Caco-2 (cell line): ENCODE measurements at places on chromosomes 13 and 19.

DNA sequence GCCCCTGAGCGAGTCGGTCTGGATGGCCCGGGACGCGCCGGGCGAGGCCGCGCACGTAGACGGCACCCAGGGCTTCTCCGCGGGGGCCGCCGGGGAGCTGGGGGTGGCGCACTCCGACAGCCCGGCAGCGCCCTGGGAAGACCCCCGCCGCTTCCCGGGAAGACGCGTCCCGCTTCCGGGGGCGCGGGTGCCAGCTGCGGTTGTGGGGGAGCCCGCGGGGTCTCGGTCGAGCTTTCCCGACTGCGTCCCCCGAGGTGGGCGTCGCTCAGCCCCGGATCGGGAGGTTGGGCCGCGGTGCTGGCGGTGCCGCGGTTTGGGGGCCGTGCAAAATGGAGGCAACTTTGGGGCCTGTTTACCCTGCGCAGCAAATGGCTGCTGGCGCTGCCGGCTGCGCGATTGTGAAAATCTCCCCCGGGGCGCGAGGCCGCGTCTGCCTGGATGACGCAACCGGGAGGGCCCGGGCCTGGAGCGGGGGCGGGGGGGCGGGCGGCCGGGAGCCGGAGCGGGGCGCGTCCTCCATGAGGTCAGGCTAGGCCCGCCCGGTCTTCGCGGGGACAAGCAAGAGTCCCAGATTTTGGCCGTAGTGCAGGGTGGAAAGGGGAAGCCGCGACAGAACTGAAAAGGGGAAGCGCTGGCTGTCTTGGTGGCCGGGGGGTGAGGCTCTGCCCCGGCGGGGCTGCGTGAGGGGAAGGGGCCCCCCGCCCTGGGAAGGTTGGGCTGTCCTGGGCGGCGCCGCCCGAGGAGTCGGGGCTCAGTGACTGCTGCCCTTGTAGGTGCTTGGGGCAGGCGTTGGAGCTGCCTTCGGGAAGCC, 11.3 kb downstream of the PEAK3 start:
- DNase-seq: peak; percentile 84

DNA sequence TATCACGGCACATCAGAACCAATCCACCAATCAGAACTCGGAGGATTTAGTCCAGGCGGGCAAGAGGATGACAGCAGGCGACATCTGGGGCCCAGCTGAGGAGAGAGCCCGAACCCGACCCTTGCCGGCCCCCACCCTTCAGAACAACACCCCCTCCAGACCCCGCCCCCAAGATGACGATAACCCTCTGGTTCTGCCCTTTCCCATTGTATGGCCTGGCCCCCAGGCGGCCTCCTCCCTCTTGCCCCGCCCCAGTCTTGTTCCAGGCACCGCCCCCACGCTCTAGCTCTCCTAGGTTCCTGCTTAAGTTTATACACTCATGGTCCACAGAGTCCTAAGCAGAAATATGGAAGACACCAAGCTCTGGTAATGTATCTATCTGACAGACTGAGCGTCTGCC, 2.8 kb upstream of the ZNF83 start:
- DNase-seq: no peak

GRCh38 chr19:38879400-38879751, 1.3 kb upstream of the RINL start:
- peak; percentile 68 for DNase-seq

DNA sequence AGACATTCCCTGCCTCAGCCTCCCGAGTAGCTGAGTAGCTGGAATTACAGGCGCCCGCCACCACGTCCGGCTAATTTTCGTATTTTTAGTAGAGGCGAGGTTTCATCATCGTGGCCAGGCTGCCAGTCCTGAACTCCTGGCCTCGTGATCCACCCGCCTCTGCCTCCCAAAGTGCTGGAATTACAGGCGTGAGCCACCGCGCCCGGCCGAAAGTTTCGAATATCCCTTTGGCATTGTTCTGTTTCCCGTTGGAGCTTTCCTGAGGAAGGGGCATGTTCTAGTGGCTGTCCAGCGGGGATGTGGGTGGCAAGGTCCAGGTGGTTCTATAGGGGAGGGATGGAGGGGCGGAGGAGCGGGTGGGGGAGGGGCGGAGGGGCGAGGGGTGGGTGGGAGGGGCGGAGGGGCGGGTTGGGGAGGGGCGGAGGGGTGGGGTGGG, 2.1 kb upstream of the BSG start:
- DNase-seq: no peak

GRCh38 chr13:109180905-109181425, 551.6 kb downstream of the MYO16 start:
- DNase-seq: no peak

DNA sequence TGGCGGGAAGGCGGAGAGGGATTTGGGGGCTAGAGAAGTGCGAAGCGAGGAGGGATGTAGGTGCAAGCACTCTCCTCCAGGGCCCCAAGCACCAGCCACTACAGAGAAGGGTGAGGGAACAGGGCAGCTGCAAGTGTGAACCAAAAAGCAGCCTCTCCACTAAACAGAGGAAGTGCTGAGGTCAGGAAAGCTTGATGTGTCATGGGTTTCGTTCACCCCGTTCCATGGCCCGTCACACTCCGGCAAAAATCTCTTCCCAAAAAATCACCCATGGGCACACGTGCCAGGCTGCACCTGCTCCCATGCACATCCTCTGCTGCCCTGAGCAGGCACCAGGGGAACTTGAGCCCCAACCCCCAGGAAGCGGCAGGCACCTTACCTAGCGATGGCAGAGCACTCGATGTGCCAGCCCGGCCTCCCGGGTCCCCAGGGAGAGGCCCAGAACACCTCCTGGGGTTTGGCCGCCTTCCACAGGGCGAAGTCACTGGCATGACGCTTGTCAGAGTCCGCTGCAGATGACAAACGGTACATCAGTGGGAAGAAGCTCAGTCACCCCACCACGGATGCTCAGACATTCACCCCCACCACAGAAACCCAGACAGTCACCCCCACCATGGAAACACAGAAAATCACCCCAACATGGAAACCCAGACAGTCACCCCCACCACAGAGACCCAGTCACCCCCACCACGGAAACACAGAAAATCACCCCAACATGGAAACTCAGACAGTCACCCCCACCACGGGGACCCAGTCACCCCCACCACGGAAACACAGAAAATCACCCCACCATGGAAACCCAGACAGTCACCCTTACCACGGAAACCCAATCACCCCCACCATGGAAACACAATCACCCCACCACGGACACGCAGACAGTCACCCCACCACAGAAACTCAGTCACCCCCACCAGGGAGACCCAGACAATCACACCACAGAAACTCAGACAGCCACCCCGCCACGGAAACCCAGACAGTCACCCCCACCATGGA, 29.0 kb downstream of the CARS2 start:
- DNase-seq: no peak

GRCh38 chr13:65638572-65639168, 1591.5 kb downstream of the PCDH9 start:
- peak; percentile 42 for DNase-seq

GRCh38 chr13:20686863-20687579, 16.5 kb upstream of the IL17D start:
- no peak for DNase-seq

- no peak for DNase-seq
Observed at GRCh38 chr13:40271271-40271885, 395.1 kb downstream of the FOXO1 start.

DNA sequence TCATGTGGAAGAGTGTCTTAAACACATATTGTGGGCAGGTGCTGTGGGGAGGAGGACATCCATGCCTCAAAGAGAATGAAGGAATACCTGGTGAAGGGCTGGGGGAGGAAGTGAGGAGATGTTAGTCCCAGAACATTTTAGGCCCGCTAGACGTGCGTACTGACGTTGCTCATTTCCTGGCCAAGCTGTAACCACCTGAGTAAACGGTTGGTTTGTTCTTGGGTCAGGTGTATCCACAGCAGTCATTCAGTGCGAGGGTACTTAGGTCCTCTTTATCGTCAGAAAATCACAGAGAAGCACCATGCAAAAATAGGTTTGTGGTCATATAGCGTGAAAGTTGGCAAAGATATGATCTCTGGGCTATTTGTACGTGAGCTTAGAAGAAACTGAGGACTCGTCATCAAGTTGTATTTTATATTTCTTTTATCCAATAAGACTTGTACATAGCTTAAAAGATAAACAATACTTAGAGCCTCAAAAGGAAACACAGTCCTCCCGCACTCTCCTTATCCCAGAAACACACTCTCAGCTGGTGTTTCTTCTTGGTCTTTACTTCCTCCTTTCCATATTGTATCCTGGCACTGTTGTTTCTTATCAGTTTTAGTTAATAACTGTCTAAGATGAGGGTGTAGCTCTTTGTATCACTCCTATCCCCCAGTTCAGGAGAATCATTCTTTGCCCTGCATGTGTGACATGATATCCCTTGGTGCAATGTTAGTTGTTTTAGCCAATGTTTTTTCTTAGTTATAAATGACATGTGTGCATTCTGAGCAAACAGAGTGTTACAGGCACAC, 52.0 kb downstream of the ARHGEF7 start:
- no peak for DNase-seq

DNA sequence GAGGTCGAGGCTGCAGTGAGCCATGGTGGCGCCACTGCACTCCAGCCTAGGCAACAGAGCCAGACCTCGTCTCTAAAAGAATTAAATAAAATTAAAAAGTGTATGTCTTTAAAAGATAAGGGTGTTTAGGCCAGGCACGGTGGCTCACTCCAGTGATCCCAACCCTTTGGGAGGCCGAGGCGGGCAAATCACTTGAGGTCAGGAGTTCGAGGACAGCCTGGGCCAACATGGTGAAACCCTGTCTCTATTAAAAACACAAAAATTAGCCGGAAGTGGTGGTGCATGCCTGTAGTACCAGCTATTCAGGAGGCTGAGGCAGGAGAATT, 7.5 kb upstream of the SDHAF1 start:
- no peak for DNase-seq

DNA sequence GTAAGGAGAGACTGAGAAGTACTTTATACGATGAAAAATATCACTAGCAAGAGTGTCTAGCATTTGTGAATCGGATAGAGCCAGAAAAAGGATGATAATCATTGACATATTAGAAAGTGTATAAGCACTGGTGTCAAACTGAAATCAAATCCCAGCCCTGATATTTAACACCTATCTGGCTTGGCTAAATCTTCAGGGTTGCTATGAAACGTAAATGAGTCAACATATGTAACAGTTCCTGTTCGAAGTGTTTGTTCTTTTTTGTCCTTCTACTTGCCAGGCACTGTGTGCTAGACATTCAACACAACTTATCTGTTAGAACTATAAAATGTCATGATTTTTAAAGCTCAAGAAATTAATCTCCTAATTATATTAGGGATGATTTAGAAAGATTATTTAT, 40.8 kb downstream of the SERPINE3 start:
- no peak for DNase-seq

DNA sequence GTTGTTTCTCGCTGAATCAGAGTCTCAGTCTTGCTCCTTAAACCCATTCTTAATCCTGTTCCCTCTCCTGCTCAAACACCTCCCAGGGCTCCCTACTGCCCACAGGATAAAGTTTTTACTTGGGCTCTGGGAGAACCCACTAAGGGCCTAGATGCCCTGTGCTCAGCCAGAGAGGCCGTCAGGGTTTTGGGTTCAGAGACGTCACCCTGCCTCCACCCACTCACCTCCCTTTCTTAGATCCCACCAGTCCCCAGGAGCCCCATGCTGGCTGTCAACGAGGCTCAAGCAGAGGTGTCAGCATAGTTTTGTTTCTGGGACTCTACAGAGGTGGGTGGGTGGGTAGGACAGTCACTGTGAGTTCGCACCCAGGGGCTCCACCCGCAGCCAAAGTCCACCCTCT, 15.5 kb upstream of the CYP4F2 start:
- DNase-seq: no peak

DNA sequence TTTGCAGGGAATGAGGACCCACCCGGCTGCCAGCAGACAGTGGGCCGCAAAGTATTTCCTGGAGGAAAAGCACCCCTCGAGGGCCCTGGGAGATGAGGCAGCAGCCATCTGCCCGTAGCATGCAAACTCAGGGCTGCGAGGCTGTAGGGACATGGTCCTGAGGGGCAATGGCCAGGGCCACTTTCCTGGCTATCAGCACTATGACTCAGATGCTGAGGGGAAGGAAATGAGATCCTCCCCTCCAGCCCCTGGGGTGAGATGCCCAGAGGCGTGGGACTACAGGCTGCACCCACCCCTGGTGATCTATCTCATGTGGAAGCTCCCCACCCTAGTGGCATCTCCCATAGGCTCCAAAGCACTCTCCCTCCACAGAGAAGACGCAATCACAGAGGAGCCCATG, 80.1 kb downstream of the SLC7A1 start:
- no peak for DNase-seq

DNA sequence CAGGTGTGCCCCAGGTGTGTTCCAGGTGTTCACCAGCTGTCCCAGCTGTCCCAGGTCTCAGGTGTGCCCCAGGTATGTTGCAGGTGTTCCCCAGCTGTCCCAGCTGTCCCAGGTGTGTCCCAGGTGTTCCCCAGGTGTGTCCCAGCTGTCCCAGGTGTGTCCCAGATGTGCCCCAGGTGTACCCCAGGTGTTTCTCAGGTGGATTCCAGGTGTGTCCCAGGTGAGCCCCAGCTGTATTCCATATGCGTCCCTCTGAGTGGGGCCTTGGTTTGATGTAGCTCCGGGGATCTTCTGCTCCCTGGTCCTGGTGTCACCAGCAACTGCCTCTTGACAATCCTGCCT, 719 bp upstream of the GRK1 start:
- DNase-seq: no peak

DNA sequence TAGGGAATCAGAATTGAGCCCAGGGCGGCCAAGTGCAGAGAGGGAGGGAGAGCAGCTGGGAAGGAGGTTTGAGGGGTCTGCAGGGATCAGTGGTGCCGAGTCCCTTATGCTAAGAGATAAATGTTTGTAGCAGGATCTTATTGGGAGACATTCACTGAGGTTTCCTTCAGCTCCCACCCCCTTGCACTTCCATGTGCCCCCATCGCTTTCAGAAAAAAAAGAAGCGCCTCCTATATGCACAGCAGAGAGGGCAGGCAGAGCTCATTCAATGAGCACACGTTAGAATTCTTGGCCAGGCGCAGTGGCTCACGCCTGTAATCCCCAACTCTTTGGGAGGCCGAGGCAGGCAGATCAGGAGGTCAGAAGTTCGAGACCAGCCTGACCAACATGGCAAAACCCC, 28.0 kb downstream of the CYP4F2 start:
- DNase-seq: no peak

GRCh38 chr19:46159418-46160232, 11.6 kb downstream of the IGFL2 start:
- peak; percentile 20 for DNase-seq

DNA sequence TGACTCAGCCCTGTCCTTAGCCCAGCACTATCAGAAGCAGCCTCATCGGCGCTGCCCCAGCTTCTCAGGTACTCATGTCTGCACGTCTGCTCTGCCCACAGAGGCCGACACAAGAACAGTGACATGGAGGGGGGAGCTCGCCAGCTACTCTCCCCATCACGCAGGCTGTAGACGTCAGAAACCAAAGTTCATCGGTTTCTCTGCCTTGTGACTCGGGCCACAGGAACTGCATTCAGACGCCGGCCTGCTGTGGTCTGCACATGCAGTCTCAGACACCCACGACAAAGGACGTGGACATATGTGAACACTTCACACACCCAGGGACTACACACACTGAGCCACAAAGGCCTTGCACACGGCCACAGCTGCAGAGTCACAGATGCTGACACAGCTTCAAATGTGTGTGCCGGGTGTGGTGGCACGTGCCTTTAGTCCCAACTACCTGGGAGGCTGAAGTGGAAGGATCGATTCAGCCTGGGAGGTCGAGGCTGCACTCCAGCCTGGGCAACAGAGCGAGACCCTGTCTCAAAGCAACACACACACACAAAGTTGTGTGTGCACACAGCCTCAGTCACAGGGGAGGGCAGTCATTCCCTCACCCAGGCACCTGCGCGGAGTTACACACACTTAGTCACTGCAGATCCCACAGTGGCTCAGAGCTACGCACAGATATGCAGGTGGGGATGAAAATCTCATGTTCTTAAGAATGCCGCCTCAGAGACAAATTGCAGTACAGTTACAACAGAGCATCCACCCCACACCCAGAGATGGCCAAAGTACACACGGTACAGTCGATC, 4.9 kb upstream of the ZFP36 start:
- peak; percentile 89 for DNase-seq
